ENCODE measurements at places on chromosomes 1 and 21. TPM values are rescaled to one million over a fixed set of nuclear protein-coding genes. Genes with fewer than 3 reads are reported as not detected.

Gene DMRTA2
- total RNA-seq = 0.46 TPM

Gene INAVA
- total RNA-seq = 0.03 TPM

Gene TAS1R1
- total RNA-seq = 0.20 TPM

Gene OR2L3
- not detected for total RNA-seq

Gene SH2D5
- total RNA-seq = 1.0 TPM

Gene KRTAP19-3
- total RNA-seq = not detected

Gene GPA33
- total RNA-seq = not detected

Gene RNF223
- total RNA-seq = not detected

Gene CLCC1
- total RNA-seq = 38.9 TPM

Gene SHISAL2A
- not detected for total RNA-seq
